ENCODE measurements at places on chromosomes 5 and 9.

DNA sequence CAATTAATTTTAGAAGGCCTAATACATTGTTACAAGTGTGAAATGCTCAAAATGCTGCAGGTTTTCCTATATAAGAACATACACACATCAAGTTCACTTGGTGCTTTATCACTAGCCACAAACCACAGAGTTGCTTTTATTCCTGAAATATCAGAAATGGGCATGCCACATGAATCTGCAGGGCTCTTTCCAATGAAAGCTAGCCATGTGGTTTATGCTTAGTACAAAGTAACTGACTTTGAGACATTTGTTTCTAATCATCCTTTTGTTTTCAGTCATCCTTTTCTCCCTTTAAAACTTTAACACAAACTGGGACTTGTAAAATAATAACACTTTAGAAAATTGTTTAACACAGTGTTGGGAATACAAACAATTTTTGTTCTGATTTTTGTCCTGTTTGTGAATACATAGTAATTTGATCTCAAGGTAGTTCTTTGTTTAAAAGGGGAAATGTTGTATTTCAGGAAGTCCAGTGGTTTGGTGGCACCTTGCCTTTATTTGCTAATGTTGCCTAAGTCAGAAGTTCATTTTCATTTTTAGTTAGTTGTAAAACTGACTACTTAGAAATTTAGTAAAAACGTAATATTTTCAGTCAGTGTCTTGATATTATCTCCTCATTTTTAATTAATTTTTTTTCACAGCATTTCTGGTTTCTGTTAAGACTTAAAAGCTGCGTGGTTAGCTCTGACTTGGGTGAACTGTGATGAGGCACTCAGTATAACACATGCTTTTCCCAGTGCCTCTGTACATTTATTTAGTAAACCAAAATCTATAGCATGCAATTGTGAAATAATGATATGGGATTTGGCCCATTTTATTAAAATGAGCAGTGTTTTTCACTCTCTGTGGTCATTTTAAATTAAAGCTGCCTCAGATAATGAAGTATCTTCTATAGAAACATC, 18.6 kb downstream of the PRDM6 start:
- no peak for DNase-seq

- peak; percentile 56 for DNase-seq
Observed at GRCh38 chr9:134059661-134060395, 8.0 kb downstream of the BRD3 start.

DNA sequence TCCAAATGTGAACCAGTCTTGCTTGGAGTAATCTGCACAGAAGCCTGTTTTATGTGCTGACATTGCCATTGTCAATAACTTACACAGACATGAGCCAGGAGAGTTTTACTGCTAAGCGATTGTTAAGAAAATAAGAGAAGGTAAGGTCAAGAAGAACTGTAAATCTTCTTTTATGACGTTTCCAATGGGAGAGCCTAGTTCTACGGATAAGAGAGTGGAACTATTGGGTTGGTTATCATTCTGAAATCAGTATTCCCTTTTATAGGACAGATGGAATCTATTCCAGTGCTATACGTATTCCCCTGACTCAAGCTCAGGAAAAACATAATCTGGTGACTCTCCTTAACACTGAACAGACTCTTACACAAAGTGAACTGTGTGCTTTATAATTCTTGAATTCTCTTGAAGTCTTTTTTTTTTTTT, 137.9 kb upstream of the OTULINL start:
- no peak for DNase-seq

GRCh38 chr5:138083702-138084101, at the start of gene WNT8A:
Gene WNT8A, plus strand, starts transcription at chr5:138084033. Its CDS starts 95 bp downstream, at chr5:138084128.
- no peak for DNase-seq

- DNase-seq: no peak
Observed at GRCh38 chr9:2384741-2385140, 236.8 kb upstream of the VLDLR start.

DNA sequence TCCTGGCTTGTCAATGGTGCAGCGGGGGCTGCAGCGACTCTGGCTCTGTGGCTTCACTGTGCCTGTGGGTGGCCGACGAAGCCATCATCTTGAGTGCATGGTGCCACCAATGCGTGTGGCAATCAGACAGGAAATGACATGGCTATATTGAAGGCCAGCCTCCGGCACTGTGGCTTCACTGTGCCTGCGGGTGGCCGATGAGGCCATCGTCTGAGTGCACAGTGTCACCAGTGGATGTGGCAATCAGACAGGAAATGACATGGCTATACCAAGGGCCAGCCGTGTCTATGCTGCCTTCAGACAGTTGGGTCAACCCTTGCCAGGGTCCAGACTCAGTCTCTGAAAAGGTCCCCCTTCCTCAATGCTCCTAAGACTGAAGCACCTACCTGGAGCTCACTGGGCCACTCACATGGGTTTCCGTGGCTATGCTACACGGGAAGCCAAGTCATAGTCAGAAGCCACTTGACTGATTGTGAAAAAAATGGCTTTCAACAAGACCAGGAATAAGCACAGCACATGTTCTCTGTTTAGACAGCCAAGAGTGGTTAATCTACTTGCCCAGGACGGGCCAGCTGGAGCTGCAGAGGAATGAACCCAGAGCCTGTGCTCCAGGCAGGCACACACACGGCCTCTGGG, 67.5 kb upstream of the S1PR3 start:
- DNase-seq: peak; percentile 35

DNA sequence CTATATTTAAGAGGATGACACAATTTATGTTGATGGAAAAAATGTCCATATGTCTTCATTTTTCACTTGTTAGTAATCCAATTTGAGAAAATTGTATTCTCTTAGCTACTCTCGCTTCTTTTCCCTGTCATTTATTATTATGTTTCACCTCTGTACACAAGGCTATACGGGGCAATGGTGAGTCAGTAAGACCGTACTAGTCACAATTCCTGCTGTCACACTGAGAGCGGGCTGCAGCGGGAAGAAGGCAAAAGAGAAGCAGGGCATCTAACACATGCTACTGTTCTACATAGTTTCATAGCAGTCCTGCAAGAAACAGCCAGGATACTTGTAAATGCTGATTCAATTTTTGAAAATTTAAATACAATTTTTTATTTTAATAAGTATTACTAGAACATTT, 23.3 kb upstream of the PRDM9 start:
- no peak for DNase-seq

- no peak for DNase-seq
Observed at GRCh38 chr5:103505581-103506305, 56.8 kb downstream of the NUDT12 start.

- no peak for DNase-seq
Observed at GRCh38 chr5:100623719-100624118, 88.5 kb downstream of the FAM174A start.

DNA sequence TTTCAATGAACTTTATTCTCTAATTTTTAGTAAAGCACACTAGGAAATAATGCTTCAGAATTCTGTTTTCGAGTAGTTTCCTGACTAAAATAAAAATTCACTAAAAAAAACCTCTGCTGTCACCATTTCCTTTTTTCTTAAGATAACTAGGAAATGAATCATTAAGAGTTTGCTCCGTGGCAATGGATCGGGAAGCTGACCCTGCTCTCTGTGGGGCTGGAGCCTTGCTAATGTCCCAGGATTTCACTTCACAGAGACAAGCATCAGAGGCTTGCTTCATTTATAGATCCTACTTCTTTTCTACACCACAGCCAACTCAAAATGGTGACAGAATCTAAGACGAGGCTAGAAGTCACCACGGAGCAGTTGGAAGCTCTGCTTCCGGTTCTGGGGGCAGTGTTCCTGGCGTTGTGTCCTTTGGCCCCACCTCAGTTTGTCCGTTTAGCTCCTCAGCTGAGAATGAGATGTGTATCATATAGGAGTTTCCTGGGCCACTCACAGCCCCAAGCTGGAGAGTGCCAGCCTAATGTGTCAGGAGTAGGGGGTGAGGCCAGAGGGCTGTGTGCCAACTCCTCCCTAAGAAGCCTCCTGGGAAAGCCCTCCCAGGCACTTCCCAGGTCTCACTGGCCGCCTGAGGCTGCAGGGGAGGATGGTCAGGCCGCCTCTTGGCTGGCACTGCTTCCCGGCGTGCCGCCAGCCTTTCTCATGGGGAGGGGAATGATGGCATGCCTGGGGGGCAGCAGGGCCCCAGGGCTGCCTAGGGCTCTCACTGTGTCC, 19.6 kb downstream of the TENT4A start:
- DNase-seq: no peak

DNA sequence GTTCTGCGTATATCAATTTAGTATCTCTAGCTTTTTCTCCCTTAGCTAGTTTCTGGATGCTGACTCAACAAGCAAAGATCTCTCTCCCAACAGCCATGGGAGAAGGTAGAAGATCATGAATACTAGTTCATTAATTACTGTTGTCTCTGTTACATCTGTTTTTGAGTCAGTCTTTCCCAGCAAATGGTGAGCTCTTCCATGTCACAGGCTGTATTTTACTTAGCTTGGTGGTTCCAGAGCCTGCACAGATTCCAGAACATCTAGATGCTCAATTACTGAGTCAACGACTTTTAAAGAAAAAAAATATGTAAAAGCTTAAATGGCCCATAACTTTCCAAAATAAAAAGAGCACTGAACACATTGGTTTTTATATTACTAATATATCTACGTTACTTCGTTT, 307.2 kb downstream of the NSG2 start:
- no peak for DNase-seq

GRCh38 chr9:33227008-33227398, 13.0 kb upstream of the SPINK4 start:
- DNase-seq: no peak

DNA sequence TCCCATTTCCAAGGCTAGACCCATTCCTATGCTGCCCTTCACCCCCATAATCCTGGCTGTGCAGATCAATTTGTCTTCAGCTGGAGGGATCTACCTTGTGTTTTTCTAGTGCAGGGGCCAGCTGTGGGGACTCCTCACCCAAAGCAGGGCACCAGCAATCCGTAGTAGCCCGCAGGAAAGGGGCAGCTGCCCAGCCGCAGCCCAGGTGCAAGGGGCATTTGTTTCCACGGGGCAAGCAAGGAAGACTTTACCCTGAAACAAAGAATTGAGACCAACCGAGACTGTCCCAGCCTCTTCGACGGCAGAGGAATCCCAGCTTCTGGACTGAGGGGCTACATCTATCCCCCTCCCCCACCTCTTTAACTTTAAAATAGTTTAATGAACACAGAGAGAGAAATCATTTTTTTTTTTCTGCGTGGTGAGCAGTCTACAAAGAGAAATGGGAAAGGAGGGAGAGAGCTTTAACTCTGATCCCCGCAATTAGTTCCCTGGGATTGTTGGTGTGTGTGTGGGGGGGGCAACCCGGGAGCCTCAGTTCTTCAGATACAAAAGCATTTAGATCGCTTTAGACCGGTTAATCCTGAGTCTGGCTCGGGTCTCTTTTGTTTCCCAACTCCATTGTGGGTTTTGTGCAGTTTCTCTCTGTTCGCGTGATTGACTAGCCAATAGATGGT, 10.6 kb upstream of the LHX2 start:
- no peak for DNase-seq

- DNase-seq: no peak
Observed at GRCh38 chr9:133026426-133026825, 4.4 kb upstream of the GTF3C5 start.

DNA sequence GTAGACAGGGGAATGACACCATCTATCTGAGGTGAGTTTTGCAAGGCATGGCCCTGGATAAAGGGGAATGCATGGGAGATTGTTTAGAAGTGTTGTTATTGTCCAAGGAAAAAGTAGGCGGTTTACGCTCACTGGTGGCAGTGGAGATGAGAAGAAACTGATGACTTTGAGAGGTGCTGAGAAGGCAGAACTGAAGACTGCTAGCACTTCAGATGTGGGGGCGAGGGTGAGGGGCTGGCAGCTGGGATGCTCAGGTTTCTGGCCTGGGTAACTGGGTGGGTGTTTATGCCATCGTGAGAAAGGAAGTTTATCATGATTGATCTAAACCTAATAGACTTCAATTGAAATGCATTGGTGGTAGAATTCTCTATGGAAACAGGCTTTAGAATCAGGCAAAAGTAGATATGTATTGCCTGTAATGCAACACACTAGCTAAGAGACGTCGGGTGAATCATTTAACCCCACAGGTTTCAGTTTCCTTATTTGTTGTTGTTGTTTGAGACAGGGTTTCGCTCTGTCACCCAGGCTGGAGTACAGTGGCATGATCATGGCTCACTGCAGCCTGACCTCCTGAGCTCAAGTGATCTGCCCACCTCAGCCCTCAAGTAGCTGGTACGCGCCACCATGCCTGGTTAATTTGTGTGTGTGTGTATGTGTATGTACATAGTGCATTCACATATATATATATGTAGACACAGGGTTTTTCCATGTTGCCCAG, 123.5 kb downstream of the SLC24A2 start:
- DNase-seq: no peak

DNA sequence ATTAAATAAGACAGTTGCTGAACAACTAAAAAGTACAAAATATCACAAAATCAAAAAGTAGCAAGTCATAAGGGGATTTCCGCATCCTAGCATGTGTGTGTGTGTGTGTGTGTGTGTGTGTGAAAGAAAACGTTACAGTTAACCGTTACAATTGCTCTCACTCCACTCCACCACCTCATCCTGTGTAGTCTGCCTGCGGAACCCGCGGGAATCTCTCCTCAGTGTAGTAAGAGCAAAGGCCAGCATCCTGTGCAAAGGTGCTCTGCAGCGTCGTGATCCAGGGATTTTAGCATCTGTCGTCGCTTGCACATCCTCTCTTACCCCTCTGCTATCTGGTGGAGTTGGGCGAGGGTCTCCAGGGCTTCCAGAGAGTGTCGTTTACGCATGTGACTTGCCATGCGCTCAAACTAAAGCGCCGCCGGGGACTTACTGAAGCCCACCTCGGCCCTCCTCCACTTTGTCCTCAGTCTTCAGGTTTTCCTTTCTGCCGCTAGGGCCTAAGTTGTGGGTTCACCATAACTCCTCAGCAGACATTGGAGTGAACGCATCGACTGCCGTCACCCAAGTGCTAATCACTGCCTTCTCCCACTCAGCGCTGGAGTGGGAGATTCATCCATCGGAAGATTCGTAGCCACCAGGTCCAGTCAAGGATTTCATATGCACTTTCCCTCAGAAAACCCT, 3.9 kb downstream of the CDKN2B start:
- no peak for DNase-seq

DNA sequence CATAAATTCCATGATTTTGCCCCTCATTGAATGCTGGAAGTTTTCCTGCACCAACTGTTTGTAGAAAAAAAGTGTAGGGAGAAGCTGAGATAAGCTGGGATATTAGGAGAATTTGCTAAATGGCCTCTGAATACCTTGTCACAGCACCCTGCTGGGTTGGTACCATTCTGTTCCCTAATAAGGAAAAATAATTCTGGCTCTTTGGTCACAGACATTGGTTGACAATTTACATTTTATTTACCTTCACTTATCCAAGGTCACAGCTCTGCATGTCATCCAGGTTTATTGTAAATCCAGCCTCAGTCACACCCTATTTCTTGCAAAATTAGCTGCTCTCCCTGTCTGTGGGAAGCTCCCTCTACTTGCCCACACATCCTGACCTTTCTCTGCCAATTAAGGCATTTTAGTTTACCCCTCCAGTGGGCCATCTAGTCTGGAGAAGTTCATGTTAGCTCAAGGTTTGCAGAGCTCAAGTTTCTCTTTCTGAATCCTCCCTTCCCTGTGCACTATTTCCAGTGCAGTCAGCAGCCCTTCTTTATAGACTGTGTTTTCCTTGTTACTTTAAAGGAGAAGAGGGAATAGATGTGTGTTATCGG, 115.4 kb upstream of the NTRK2 start:
- DNase-seq: no peak

Data from femur (tissue), 1 donor.